ENCODE measurements at places on chromosomes 5 and 9. TPM values are rescaled to one million over a fixed set of nuclear protein-coding genes. Genes with fewer than 3 reads are reported as not detected.

DNA sequence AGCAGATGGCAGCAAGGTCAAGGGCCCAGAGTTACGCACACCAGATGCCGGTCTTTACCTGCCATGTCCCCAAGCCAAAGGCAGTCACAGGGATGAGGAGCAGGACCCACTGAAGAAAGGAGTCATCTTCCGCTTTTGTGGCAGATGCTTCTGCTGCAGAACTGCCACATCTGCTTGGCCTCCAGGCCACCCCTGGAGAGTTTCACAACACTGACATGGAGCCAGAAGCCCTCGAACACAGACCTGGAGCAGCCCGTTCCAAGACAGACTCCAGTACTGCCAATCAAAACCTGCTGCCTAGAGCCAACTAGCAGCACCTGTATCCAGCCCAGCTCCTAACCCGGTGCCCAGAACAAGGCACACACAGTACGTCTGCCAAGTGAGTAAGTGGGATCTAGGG lies 1.5 kb downstream of the SURF1 start:
- no peaks in the 10 kb centered on the region for H3K36me3 ChIP-seq
- no peaks in the 10 kb centered on the region for H3K27me3 ChIP-seq
- no peak for DNase-seq
- no peak overlapping the region for H3K27ac ChIP-seq
- no peak overlapping the region for H3K4me3 ChIP-seq

- no peaks in the 10 kb centered on the region for H3K27me3 ChIP-seq
- no peak overlapping the region for H3K4me3 ChIP-seq
- H3K27ac ChIP-seq = no peak overlapping the region
- DNase-seq = no peak
Observed at GRCh38 chr9:82024908-82025307, 36.3 kb downstream of the SPATA31D1 start.

- H3K36me3 ChIP-seq = peaks cover 1% of the 10 kb centered on the region
- no peak overlapping the region for H3K27ac ChIP-seq
- no peak overlapping the region for H3K4me3 ChIP-seq
- DNase-seq = no peak
- H3K27me3 ChIP-seq = no peaks in the 10 kb centered on the region
- H3K4me1 ChIP-seq = no peaks in the 10 kb centered on the region
Observed at GRCh38 chr5:154837009-154837901, 13.1 kb downstream of the FAXDC2 start.

Gene SHISAL2B
- total RNA-seq = not detected
